AG08395 (cell line): ENCODE measurements at places on chromosomes 11 and 22.

DNA sequence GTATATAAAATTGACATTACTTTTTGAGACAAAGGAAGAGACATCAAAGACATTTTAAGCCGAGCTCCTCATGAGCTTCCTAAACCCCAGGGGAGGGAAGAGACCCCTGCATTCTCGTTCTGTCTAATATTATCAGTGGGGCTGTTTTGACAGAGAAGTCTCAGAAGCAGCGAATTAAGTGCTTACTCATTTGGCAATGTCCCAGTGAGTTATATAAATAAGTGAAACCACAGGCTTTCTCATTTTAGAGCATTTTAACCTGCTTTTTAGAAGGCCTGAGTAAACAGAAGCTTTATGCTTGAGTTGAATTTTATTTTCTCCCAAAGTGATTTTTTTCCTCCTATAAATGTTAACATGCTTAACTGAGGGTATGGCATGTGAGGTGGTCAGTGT is 23.2 kb upstream of the C1QTNF4 start:
- peak; percentile 36 for DNase-seq

DNA sequence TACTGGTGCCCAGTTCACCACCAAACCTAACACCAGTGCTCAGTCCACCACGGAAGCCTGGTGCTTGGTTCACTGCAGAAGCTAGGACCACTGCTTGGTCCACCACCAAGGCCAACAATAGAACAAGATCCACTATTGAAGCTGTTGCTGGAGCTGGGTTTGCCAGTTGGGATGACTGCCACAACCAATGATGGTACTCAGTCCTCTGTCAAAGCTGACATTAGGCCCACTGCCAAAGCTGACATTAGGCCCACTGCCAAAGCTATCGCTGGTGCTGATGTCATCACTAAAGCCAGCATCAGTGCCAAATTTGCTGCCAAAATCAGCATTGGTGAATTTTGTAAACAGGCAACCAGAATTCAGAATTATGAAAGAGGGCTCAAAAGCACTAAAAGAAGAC is 1850.2 kb upstream of the RAG2 start:
- DNase-seq, result no peak

DNA sequence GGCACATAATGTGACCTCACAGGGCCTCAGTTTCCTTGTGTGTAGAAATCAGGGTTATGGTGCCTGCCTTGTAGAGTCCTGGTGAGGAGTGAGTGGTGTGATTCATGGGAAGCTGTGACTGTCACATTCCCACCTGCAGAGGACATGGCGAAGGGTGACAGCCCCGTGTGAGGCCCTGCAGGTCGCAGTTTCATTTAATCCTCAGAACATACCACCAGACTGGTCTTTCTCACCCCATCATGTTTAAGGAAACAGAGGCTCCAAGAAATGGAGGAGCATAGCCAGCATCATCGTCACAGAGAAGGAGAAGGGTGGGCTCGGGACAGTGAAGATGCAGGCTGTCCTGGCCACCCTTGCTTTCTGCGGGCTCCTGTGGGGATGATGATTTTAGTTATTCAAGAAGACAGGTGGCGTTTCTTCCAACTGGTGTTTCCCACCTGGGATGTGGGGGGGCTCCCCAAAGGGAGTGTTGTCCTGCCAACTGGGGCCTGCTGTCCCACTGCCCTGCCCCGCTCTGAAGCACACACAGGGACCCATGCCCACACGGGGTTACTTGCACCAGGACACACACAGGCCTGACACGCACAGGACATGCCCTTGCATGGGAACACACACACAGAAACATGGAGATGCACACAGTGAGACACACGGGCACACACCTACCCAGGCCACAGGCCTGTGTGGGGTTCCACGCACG is 100.2 kb downstream of the BCR start:
- no peak for DNase-seq

- no peak for DNase-seq
These were observed 1.7 kb upstream of the SLC25A1 start for GRCh38 chr22:19180234-19180633.

DNA sequence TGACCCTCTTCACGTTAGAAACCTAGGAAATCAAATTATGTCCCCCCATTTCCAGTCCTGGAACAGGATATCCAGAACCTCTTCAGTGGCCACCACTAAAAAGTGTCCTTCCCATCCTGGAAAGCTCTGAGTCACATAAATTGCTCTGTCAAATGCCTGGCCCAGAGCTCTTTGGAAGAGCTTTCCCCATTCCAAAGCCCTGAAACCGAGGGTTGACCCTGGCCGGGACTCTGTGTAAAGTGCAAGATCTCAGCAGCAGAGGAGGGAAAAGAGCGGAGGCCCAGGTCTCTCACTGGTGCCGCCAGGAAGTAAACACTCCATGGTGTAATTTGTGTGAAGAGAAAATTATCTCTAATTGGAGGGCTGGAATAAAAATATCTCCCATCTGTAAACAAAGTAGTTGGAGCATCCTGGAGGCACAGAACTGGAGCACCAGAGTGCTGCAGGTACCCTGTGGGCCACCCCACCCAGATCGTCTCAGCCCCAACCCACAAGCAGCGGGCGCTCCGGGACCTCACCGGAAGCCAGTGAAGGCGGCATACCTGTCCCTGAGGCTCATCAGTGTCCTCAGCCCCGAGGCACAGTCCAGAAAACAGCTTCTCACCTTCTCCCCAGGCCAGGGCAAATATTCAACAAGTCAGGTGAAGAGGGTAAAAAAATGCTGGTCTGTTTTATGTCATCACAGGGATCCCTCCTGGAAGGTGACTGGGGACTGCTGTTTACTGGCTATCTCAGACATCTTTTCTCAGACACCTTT is 4.7 kb upstream of the JAM3 start:
- no peak for DNase-seq

DNA sequence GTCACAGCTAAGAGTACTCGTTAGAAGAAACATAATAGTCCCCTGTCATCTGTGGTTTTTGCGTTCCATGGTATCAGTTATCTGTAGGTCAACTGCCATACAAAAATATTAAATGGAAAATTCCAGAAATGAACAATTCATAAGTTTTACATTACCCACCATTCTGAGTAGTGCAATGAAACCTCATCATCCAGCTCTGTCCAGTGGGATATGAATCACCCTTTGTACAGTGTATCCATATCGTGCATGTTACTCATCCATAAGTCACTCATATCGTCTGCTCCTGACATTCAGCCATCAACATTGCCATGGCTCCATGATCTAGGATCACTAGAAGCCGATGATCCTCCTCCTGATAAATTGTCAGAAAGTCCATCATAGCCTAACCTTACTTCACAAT is 174.9 kb upstream of the C11orf87 start:
- peak; percentile 11 for DNase-seq

- no peak for DNase-seq
These were observed 17.7 kb upstream of the TALDO1 start for GRCh38 chr11:729492-730074.

GRCh38 chr11:41449483-41450050 is 9.9 kb downstream of the LRRC4C start:
- no peak for DNase-seq

DNA sequence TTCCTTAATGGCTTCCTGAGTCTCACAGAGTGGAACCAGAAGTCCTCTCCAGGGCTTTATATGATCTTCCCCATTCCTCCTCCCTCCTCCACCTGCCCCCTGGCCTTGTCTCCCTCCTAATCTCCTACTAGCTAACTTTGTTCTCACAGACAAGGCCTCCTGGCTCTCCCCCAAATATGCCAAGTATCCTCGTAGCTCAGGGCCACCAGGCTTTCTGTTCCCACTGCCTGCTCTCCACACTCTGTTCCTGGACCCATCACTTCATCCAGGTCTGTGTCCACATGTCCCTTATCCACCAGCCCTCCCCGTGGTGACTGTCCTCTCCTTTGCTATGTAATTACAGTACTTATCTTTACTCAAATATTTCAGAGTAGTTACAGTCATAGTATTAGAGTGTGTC is 23.2 kb upstream of the LMO1 start:
- no peak for DNase-seq

- no peak for DNase-seq
These were observed 12.2 kb downstream of the HPS5 start for GRCh38 chr11:18309691-18310090.

GRCh38 chr11:128709402-128709801 is 15.5 kb downstream of the FLI1 start:
- peak; percentile 43 for DNase-seq

- DNase-seq, result peak; percentile 75
These were observed 62.5 kb downstream of the FEZ1 start for GRCh38 chr11:125433454-125434121.

DNA sequence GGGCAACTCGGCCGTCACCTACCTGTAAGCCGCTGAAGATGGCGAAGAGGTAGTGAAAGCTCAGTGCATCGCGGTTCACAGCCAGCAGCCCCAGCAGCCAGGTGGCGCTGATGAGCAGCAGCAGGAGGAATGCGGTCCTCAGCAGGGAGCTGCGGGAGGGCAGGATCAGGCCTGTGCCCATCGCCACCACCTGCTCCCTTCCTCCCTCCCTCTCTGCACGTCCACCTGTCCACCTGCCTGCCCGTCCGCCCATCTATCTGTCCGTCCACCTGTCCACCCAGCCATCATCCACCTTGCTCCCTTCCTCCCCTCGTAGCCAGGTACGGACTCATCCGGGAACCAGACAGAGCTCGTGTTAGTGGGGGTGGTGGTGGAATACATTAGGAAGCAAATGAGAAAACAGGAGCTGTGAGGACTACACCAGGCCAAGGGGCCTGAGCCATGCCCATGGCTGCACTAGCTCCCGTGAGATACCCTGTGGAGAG is 32.2 kb downstream of the TRMU start:
- peak; percentile 86 for DNase-seq

DNA sequence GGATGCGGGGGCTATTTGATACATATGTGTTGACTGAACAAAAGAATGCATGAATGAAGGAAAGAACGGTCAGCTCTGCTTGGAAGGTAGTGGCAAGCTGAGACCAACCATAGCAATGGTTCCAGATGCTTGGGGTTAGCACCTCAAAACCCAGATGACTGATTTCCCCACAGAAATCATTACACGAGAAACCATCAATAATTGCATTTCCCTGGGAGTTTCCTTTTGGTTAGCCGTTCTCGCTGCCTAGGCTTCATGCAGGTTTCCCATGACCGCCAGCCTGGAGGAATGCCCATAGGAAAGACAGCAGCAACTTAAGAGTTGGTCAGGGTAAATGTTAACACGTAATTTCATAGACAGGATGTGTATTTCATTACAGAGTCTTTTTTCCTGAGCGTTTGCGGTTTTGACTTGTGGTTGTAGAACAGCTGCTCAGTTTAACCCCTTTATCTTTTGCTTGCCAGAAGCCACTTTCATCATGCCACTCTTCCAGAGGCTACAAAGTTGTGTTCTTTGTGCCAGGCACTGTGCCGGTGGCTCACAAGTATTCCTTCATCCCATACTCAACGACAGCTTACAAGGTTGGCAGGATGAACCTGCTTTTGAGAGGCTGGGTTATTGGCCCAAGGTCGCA is 2.8 kb downstream of the IL17RA start:
- peak; percentile 40 for DNase-seq

- DNase-seq, result no peak
These were observed 20.8 kb downstream of the BID start for GRCh38 chr22:17753401-17753989.

GRCh38 chr11:102047305-102047924 is at the start of gene CFAP300:
Gene CFAP300 (plus strand): TSS chr11:102047437. CDS start chr11:102047471, 34 bp downstream.
- DNase-seq, result peak; percentile 95

DNA sequence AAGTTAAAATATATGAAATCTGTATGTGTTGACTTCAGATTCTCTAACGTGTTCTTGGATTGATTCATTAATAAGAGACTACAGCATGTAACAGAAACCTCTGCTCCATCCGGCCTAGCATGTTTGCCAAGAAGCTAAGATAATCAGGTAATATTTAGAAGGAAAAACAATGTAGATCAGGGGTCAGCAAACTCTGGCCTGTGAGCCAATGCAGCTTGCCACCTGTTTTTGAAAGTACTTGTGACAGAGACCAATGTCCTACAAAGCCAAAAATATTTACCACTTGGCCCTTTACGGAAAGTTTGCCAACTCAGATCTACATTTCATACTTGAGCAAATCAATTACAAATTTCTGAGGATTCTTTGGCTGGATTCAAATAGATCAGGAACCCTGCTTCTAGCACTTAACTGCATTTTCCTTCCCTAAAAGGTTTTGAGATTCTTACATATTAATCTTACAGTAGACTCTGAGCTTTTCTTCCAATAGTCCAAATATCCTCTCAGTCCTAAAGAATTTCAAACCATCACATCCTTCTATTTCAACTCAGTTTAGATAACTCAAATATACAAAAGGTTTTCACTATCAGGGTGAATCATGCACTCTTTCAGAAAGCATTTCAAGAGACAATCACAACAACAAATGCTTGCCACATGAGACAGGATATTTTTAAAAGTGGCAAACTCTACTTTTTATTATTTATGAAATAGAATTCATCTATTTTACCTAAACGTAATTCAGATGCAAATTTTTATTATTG is 29.5 kb downstream of the APOL5 start:
- DNase-seq, result peak; percentile 19

DNA sequence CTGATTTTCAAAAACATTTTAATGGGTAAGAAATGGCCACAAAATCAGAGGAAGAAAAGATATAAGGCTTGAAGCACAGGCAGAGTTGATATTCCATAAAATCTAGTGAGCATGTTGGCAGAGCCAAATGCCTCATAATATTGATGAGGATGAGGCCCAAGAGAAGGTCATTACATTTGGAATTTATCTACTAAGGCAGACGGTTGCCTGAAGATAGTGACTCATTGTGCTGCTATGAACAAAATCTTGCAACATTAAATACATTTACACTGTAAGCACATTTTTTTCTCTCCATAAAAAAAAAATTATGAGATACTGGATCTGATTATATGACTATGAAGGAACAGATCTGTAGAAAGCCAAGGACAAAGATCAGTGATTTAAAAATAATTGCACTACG is 881.4 kb upstream of the CHORDC1 start:
- no peak for DNase-seq

DNA sequence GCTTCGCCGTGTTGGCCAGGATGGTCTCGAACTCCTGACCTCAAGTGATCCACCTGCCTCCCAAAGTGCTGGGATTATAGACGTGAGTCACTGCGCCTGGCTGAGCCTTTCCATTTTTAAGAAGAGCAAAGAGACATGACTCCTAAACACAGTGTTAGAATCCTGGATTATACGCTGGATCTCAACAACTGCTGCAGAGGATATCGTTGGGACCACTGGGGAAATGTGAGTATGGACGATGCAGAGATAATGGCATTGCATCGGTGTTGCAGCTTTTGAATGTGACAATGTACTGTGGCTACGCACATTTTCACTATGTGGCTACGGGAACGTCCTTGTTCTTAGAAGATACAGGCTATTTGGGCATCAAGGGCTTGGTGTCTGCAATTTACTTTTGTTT is 6.2 kb downstream of the MRGPRF start:
- DNase-seq, result no peak

DNA sequence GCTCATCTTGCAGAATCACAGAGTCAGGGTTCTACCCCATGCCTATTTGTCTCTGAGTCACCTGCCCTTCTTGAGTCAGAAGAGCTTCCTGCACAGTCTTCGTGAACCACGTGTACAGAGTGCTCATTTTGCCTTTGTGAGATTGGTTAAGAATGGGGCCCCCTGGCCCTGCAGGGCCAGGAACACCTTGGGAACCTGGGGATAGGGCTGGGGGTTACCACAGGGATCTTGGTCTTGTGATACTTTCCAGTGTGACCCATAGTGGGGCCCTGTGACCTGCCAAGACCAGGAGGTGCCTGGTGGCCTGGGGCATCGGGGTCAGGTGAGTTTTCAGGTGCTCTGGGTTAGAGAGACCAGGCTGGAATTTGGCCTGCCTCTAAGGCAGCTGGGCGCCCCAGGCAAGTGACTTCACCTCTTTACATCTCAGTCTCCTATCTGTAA is 9.4 kb downstream of the TMPRSS13 start:
- no peak for DNase-seq

GRCh38 chr11:468036-468435 is 18.0 kb downstream of the PTDSS2 start:
- no peak for DNase-seq

GRCh38 chr11:69280994-69281393 is 13.0 kb upstream of the MYEOV start:
- peak; percentile 95 for DNase-seq
